ENCODE measurements at places on chromosomes 3 and 15. TPM values are rescaled to one million over a fixed set of nuclear protein-coding genes. Genes with fewer than 3 reads are reported as not detected.

The FBXL2 gene
- total RNA-seq = 15.2 TPM

The GOLGA6D gene
- total RNA-seq = not detected

DNA sequence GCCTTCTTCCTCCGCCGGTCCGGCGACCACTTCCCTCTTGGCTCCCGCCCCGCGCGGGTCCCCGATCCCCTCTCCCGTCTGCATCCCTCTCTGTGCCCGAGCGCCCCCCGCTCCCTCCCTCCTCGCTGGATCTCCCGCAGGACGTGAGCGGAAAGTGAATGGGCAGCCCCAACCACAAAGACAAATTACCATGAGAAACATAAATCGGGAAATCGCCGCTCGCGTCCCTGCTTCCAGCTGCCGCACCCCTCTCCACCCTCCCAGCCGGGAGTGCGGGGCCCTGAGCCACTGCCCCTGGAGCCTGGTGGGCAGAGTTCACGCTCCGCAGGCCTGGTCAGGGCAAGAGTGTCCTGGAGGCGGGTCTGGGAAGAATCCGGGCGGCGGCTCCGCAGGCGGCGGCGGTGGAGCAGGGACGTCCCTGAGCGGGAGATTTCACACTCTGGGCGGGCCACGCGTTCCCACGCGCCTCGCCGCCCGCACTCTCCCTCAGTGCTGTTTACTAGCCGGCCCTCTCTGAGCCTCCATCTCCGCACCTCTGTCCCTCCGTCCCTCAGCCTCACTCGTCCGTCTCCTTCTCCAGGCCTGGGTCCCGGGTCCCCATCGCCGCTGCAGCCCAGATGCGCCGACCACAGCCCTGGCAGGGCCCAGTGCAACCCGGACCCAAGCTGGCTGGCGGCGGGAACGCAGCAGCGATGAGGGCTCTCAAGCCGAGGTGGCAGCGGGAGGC, 835 bp downstream of the SEMA5B start:
- H3K27me3 ChIP-seq = peaks cover 60% of the 10 kb centered on the region
- H3K27ac ChIP-seq = peak overlapping the region; percentile 40
- peak; percentile 58 for DNase-seq
- H3K4me3 ChIP-seq = peak overlapping the region; percentile 87
- no peaks in the 10 kb centered on the region for H3K36me3 ChIP-seq
- H3K4me1 ChIP-seq = peaks cover 30% of the 10 kb centered on the region

- no peaks in the 10 kb centered on the region for H3K27me3 ChIP-seq
- H3K36me3 ChIP-seq = peaks cover 6% of the 10 kb centered on the region
- no peak overlapping the region for H3K4me3 ChIP-seq
- H3K27ac ChIP-seq = no peak overlapping the region
- no peak for DNase-seq
Measured at GRCh38 chr3:136899622-136900158, 37.7 kb downstream of the NCK1 start.

Measured in stomach (tissue), 19 donors.